ENCODE measurements at places on chromosomes 16 and 17. TPM values are rescaled to one million over a fixed set of nuclear protein-coding genes. Genes with fewer than 3 reads are reported as not detected.

GRCh38 chr16:986925-987582 is 5.5 kb downstream of the SOX8 start:
- DNase-seq, result no peak

GRCh38 chr16:1762879-1763520 is 8.3 kb downstream of the NME3 start:
- DNase-seq, result no peak

DNA sequence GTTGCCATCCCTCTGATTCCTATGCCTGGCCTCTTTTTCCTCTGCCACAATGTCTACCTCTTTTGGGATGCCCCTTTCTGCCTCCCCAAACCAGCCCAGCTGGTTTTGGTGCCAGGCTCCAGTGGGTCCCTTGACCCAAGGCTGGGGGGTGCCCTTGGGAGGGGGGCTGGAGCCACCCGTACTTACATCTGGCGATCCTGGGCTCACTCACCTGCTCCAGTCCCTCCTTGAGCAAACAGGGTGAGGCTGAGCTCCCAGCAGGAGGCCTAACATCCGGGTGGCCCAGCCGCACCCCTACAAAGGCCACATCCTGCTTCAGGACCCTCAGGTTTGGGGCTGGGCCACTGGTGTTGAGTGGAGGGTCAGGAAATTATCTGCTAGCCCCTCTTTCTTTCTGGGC is 1.2 kb downstream of the ERN2 start:
- no peak for DNase-seq

DNA sequence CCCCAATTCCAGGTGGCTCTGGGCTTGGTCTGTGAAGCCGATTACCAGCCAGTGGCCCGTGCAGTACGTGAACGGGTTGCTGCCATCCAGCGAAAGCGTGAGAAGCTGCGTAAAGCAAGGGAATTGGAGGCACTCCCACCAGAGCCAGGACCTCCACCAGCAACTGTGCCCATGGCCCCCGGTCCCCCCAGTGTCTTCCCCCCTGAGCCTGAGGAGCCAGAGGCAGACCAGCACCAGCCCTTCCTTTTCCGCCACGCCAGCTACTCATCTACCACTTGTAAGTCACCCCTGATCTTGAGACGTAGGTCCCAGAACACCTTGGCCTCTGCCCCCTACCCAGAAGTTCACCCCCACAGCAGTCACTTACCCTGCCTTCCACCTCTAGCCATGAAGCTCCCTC is 6.9 kb downstream of the WNK4 start:
- DNase-seq, result no peak

DNA sequence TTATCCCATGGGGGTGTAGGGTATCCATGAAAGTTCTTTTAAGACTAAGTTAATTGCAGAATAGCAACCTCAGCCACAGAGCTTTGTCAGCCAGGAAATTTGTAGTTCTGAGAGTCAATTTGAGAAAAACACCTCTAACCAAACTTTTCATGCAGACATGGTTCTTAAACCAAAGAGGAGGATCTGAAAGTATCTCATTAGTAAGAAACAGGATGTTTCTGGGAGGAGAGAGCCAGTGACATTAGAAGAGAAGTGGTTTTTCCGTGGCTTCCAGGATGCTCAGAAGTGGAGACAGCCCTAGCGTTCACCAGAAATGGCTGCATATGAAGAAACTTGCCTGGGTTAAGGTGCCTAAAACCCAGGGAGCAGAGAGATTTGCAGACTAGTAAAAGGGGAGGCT is 7.9 kb downstream of the GNAO1 start:
- DNase-seq, result no peak

DNA sequence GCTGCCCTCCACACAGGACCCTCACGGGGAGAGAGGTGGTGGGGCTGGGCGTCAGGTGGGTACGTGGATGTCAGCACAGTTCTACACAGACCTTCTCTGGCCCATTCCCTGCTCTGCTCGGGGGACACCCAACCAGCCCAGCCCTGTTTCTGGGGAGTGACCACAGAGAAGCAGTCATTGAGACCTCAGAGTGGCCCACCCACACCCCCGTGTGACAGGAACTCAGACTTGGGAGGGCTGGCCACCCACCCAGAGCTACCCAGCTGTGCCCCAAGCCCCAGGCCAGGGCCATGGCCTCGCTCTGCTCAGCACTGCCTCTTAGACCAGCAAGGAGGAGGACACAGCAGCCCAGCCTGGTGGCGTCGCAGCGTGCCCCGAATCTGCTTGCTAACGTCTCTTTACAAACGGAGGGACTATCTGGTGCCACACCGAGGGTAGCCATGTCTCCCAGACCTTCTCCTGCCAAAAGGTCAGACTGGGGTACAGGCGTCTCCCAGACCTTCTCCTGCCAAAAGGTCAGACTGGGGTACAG is 77.7 kb downstream of the KLHDC4 start:
- DNase-seq, result no peak

DNA sequence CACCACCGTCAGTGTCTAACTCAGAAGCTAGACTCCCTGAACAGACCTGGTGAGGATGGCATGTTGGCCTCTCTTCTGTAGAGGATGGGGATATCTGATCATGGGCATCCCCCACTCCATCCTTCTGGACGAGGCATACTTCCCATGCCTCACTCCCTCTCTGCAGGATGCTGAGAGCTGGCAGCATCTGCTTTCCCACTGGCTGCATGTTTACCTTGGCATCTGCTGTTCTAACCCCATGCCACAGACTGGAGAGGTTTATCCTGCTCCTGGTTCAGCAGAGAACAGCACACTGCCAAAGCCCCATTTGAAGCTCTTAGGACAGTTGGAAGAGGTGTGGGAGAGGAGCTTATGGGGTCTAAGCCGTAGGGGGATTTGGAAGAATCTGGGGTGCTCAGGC is 46.0 kb downstream of the YPEL2 start:
- no peak for DNase-seq

DNA sequence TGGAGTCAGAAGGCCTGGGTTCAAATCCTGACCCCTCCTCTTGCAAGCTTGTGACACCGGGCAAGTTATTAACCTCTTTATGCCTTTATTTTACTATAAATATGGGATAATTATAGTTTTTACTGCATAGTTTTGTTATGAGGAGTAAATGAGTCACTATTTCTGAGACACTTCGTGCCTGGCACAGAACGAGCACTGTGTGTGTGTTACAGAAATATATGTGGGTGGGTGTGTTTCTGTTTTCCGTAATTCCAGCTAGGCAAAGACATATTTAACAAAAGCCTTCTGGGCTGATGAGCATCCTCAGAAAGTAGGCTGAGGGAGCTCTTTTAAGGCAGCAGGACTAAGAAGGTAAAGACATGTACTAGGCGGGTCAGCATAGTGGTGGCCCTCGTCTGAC is 417.9 kb downstream of the MAF start:
- DNase-seq, result no peak

GRCh38 chr16:26267641-26268040 is 575.9 kb downstream of the HS3ST4 start:
- no peak for DNase-seq

GRCh38 chr17:30000001-30000754 is 58.7 kb downstream of the EFCAB5 start:
- DNase-seq, result no peak

DNA sequence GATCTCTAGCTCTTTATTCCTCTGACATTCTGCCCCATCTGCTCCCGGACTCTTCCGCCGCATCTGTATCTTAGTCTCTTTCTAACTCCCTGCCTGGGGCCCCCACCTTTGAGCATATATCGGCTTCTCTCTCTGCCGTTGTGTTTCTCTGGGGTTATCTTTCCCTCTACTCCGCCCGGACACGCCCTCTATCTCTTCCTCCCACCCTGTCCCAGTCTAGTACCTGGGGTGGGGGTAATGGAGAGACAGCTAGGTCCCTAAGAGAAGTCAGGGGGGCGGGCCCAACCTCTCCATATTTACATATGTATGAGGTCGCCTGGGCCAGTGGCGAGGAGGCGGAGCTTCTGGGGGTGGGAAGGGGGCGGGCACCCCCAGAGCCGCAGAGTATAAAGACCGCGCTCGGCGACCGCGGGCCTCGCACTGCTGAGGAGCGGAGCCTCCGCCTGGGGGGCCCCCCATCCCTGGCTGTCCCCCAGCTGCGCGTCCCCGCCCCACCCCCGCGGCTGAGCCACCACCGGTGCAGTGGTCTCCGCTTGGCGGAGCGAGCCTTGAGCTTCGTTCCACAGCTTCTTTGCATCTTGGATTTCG is at the start of gene ATP1B2:
Gene ATP1B2 (plus strand): TSS at position 418 of the 588 bp plus-strand sequence. CDS start 593 bp downstream, outside the sequence.
- no peak for DNase-seq

GRCh38 chr17:47693731-47694580 is at the start of gene TBKBP1:
Gene TBKBP1 (plus strand): TSS chr17:47694161. CDS start chr17:47696113, 1,952 bp downstream.
- no peak for DNase-seq

DNA sequence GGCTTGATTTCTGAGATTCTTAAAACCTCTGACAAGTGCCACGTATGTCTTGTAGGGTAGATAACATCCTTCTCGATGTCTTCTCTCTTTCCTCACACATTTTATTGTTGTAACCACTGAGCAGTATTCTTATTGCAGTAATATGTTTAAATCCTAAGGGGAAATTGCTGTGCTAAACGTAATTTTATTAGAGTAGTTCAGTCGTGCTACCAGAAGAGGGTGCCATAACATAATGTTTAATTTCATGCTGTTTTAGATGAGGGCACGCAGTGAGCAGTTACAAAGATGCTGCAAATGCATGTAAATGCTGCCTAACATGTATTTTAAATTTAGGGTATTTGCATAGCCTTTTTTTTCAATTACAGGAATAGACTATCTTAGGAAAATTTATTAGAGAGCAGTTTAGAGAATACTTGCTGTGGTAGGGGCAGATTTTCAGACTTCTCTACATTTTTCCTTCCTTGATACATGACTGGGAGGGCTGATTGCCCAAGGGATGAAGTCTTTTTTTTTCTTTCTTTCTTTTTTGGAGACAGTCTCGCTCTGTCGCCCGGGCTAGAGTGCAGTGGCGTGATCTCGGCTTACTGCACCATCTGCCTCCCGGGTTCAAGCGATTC is 51.7 kb downstream of the GAN start:
- DNase-seq, result peak; percentile 12

DNA sequence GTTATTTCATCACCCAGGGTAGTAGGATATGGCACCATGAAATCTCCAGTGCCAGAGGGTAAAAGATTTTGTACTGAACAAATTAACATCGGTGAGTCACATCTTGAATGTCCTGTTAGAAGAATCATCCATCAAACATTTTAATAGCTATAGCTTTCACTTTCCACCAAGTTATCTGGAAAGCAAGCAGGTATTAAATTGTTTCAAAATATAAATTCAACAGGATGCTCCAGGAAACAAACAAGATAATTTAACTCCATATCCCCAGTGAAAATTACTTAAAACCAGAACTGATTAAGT is 2.4 kb downstream of the VEZF1 start:
- no peak for DNase-seq

- DNase-seq, result no peak
These were observed 9.9 kb upstream of the WFIKKN1 start for GRCh38 chr16:620700-621525.

GRCh38 chr17:15456972-15457722 is 10.3 kb downstream of the CDRT4 start:
- no peak for DNase-seq

- DNase-seq, result peak; percentile 88
These were observed 18.4 kb downstream of the CYB5D2 start for GRCh38 chr17:4161192-4161966.

DNA sequence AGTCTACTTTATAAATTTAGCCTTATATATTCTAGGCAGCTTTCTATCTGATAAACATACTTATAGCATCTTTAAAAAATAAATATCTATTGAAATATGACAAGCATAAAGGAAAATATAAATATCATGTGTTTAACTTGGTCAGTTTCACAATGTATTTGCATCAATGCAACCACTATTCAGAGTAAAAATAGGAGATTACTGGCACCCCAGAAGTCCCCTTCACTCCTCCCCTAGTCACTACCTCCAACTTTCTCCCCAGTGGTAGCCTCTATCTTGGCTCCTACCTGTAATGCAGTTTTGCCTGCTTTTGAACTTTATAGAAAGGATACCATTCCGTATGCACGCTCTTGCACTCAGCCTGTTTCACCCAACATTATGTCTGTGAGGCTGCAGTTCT is 3.2 kb upstream of the NOD2 start:
- DNase-seq, result no peak

DNA sequence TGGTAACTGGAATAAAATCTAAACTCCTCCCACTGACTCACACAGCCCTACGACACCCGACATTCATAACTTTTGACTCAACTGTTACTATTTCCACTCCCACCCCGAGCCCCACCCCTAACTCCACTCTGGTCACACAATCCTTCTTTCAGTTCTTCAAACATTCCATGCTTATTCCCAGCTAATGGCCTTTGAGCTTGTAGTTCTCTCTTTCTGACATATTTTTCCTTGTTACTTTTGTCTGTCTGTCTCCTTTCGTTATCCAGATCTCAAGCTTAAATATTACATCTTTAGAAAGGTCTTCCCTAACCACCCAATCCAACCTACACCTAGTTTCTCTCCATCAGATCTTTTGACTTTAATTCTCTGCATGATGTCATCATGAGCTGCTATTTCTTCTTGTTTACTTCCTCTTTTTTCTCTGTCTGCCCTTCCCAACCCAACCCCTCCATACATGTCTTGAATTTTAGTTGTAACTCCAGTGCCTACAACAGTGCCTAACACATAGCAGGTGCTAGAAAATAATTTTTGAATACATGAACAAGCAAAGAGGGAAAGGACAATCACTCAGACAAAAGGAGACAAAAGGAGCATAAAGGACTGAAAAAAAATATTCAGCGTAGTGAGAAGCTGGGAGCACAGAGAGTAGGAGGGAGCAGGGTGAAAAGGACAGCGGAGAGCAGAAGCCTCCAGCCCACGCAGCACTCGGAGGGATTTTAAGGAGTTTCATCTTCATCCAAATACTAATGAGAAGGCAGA is 65.2 kb upstream of the SMIM36 start:
- no peak for DNase-seq

DNA sequence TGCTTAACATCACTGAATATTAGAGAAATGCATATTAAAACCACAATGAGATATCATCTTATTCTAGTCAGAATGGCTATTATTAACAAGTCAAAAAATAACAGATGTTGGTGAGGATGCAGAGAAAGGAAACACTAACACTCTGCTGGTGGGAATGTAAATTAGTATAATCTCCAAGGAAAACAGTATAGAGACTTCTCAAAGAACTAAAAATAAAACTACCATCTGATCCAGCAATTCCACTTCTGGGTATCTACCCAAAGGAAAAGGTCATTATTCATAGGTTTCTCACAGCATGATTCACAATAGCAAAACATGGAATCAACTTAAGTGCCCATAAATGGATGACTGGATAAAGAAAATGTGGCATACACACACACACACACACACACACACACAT is 166.4 kb downstream of the CEP112 start:
- DNase-seq, result no peak

GRCh38 chr16:67606632-67607031 is 38.3 kb upstream of the CARMIL2 start:
- no peak for DNase-seq

Gene RNU2-1
- total RNA-seq, result 4,481 TPM

Gene ASPA
- total RNA-seq, result not detected

Gene PPP1R27
- total RNA-seq, result not detected

Gene RUNDC3A
- 3.6 TPM for total RNA-seq

Gene MAPT
- 0.59 TPM for total RNA-seq

Gene PGAP3
- total RNA-seq, result 21.8 TPM

Gene KRTAP9-3
- not detected for total RNA-seq

Gene ACSM2A
- not detected for total RNA-seq

Gene SPNS2
- total RNA-seq, result 1.9 TPM
